Right ventricle myocardium superior (tissue), 1 donor: ENCODE measurements at places on chromosomes 6 and 20.

- DNase-seq, result no peak
Observed at GRCh38 chr6:52975580-52975979, 19.5 kb downstream of the GSTA4 start.

DNA sequence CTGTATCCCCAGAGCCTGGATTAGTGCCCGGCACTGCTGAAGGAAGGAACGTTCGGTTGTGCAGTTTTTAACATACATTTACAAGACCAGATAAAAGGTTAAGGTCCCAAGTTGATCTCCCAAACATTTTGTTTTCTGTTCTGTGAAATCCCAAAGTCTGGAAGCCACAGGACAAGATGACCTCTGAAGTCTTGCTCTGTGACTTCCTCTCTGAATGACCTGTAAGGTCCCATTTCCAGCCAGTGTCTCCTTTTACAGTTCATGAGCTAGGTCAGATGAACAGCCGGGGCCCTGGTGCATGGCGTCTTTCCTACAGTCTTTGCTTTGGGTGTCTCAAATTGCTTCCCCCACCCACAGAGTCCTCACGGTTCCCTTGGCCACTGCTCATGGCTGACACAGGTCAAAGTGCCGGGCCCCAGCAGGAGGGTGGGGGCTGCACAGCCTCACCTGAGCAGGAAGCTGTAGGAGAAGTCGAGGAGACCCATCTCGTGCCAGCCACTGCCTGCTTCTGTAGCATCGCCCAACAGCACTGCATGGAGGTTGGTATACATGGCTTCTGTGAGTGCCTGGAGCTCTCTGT, 24.0 kb downstream of the PTGIS start:
- no peak for DNase-seq

- no peak for DNase-seq
Observed at GRCh38 chr20:48816282-48817205, 11.3 kb downstream of the PREX1 start.

DNA sequence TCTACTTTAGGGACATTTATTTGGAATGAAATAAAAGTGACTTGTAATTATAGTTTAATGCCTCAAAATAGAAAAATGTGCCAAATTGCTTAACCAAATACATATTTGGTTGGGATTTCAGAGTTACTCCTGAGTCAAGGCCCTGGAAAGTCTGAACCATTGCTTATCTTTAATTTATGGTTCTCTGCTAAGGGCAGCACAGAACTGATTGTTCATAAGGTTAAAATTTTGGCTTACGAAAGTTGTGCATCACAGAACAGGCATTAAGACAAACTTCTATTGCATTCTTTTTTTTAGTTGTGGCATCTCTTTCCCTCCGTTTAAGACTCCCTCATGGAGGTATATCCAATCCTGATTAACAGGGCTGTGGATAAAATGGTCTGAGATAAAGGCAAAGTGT, 92.2 kb upstream of the TENT5A start:
- DNase-seq, result no peak

DNA sequence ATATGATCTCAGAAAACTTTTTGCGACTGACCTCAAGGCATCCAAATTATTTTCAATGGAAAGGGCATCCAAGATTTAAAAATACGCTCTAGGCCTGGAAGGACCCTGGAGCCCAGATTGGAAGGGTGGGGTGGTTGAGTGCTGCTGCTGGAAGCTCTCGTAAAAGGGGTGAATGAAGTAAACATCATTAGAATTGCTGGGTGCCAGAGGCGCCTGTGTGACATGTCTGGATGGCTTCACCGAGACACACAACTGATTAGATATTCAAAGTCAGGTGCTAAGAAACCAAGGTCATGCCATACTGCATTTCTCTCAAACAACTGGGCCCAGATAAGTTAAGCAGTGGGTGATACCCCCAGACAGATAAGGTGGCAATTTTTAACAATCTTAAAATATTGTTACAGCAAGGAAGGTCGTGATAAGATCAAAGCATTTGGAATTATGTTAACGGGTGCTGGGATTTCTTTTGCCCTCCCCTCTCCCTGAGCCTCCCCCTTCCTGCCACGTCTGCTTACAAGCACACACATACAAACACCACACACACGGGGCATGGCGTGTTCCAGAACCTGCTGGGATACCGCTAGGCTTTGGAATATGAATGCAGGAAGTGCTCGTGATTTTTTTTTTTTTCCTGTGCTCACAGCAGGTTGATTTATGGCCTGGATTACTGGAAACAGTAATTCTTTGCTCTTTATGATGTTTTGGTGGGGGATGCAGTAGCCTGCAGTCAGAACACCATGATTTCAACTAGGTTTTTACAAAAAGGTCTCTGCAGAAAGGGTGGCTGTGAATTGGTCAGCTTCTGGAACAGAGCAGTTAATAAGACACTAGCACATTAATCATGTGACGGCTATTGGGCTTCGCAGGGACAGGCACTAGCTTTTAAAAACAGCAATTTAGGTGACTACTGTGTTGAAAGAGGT, 551.2 kb downstream of the QKI start:
- DNase-seq, result peak; percentile 67
